ENCODE measurements at places on chromosomes 12 and 14.
A peak's percentile ranks its signal among the peaks of the same experiment; 100 is the strongest.

- peak; percentile 15 for DNase-seq
Measured at GRCh38 chr12:59403259-59403932, 192.4 kb upstream of the SLC16A7 start.

GRCh38 chr14:55547650-55548315, 32.2 kb upstream of the KTN1 start:
- no peak for DNase-seq

DNA sequence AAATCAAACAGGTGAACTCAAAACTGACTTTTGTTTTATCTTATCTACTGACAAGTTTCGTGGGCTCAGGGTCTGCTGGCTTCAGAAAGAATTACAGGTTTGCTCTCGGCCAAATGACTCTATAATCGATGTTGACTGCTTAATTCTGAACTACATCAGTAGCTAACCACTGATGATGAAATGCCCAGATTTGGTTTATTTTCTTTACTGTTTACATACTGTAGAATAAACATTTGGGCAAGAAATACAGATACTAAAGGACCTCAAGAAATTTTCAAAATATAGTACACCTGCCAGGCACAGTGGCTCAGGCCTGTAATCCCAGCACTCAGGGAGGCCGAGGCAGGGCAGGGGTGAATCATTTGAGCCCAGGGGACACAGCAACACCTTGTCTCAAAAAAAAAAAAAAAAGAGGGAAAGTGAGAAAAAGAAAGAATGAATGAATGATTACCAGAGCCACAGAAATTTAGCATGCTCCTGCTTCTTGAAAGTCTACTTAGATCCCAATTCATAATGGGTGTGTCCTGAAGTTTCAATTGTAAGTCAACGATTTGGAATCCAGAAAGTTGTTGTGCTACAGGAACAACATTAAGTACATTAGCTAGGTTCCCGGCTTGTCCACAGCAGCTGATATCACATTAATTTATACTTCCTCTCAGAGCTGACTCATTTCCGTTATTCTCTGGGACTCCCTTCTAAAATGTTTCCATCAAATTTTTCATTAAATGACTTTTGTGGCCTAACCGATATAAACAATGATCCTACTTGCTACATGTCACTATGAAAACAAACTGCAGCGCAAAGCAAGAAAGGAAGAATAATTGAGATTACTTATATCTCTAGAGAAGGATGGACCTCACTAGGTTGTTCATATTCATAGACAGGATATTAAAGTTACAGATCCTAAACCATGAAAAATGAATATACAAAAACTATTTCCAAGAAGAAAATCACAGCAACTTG, 134.3 kb downstream of the MED13L start:
- DNase-seq, result no peak

- DNase-seq, result no peak
Measured at GRCh38 chr12:113804961-113805600, 161.0 kb downstream of the RBM19 start.

DNA sequence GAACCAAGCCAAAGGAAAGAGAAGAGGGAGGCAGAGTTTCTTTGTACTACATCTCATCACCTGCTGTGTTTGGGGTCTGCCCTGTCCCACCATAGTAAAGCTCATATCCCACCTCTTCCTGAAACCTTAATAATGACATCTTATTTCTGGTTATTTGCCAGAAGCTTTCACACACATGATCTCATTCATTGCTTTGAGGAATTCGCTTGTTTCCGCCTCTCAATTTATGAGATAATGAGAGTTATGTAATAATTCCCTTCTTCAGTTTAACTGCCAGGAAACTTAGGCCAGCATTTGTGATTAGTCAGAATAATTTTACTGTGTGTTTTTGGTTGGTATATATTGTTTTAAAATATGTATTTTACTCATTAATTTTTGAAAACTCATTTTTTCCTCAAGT, 205.2 kb downstream of the CACNA1C start:
- DNase-seq, result no peak

GRCh38 chr14:92651106-92651757, 97.2 kb downstream of the LGMN start:
- peak; percentile 64 for DNase-seq

DNA sequence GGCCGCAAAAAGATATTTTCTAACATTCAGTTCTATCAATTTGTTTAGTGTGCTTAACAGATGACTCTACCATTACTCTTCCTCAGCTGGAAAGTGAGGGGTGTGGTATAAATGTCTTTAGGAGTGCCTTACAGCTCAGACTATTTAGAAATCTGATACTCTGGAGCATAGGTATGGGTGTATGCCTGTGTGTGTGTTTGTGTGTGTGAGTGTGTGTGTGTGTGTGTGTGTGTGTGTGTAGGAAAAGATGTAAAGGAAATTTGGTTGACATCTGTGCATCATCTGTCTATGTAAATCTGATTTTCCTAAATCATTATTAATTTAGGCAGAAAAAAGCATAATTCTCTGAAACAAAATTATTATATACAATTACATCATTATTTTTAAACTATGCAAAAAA, 16.0 kb downstream of the RNASE3 start:
- DNase-seq, result no peak

- no peak for DNase-seq
Measured at GRCh38 chr12:51171884-51172514, 936 bp downstream of the TFCP2 start.

GRCh38 chr14:87139299-87139698, 853.7 kb downstream of the GALC start:
- no peak for DNase-seq

- DNase-seq, result no peak
Measured at GRCh38 chr12:65596514-65597091, 227.7 kb upstream of the HMGA2 start.

DNA sequence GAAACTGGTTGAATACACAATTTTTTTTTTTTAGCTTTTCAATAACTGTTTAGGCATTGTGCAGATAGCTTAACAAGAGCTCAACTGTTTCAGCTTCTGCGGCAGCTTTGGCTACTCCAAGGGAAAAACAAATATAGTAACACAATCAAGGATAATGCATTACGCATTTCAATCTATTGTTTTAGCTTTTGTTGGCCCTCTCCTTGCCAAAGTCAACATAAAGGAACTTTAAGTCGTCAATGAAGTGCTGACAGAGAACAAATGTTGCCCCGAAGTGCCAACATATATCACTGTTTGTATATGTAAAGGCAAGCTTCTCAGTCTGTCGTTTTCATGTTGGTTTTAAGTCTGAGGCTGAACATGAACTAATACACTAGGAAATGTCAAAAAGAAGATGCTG, 1087.4 kb upstream of the FLRT2 start:
- no peak for DNase-seq

DNA sequence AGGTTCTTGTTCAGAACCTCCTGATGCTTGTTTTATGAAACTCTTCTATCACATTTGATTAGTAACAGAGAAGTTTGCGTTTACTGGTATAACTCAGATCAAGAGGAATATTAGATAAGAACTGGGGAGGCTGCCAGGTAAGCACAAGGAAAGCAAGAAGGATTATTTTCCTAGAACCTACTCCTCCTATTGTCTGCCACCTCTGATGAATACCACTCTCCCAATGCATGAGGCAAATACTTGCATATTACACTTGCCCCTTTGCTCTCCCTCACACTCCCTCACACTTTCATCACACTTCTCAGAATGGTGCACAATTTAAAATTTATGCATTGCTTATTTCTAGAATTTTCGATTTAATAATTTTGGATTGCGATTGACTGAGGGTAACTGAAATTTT, 43.6 kb downstream of the LIN7A start:
- DNase-seq, result no peak

GRCh38 chr14:36529062-36529461, 9.0 kb upstream of the NKX2-1 start:
- DNase-seq, result no peak

DNA sequence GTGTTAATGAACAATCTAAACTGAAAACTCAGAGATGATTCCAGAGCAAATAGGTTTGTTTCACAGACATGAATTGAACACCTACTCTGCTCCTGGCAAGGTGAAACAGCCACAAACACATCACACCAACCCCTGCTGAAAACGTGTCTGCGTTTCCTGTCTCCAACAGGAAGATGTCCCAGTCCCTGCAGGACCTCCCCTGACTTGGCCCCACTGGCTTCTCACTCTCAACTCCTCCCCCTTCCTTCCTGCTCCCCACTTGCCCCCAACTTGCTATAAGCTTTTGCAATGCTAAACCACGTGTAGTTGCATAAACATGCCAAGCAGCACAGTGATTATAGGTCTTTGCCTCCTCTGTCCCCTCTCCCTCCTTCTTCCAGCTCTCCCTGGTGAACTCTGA, 567.6 kb downstream of the BCL11B start:
- peak; percentile 7 for DNase-seq

GRCh38 chr12:102957339-102958050, at the start of gene ASCL1:
ASCL1 (plus strand) TSS chr12:102957674; CDS start chr12:102958245, 571 bp downstream.
- no peak for DNase-seq

- no peak for DNase-seq
Measured at GRCh38 chr12:132040906-132041606, 91.3 kb downstream of the EP400 start.

DNA sequence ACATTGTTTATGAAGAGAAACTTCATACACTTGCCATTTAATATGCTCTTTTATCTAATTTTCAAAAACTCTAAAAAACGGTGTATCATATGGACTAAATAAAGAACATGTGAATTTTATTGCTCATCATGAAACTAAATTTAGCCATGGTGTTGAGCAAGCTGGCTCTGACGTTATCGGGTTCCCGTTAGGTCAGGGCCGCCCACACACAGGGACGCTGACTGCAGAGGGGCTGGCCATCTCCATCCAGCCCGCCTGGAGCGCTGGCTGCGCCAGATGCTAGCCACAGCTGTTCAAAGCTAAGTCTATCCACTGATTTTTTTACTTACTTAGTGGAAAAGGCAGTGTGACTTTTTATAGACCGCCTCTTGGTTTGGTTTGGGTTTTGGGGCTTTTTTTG, 36.5 kb upstream of the DYNC1H1 start:
- DNase-seq, result no peak

- DNase-seq, result no peak
Measured at GRCh38 chr14:33347796-33348195, 409.1 kb downstream of the NPAS3 start.

GRCh38 chr12:31600750-31601149, 9.8 kb upstream of the DENND5B start:
- no peak for DNase-seq

DNA sequence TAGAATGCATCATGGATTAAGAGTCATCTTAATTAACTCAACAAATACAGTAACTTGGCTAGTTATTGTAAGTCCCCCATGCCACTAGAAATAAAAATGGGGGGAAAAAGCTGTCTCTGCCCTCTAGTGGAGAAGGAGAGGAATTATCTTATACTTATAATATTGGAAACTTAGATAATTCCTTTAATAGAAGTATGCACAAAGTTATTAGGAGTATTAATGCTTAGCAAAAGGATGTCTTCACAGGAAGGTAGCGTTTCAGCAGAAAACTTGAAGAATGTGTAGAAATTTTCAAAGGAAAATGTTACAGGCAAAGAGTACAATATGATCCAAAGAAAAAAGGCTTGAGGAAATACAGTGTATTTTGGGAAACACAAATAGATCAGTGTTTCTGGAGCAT, 19.8 kb downstream of the OR5AU1 start:
- no peak for DNase-seq

GRCh38 chr14:64394423-64394822, 6.3 kb downstream of the MTHFD1 start:
- DNase-seq, result no peak

GRCh38 chr12:39230086-39230485, 212.8 kb downstream of the KIF21A start:
- DNase-seq, result no peak
